CD4-positive, alpha-beta T cell treated with Interferon alpha-2 for 1 hour (primary cell): ENCODE measurements at places on chromosomes 13 and 19.
A peak's percentile ranks its signal among the peaks of the same experiment; 100 is the strongest.

DNA sequence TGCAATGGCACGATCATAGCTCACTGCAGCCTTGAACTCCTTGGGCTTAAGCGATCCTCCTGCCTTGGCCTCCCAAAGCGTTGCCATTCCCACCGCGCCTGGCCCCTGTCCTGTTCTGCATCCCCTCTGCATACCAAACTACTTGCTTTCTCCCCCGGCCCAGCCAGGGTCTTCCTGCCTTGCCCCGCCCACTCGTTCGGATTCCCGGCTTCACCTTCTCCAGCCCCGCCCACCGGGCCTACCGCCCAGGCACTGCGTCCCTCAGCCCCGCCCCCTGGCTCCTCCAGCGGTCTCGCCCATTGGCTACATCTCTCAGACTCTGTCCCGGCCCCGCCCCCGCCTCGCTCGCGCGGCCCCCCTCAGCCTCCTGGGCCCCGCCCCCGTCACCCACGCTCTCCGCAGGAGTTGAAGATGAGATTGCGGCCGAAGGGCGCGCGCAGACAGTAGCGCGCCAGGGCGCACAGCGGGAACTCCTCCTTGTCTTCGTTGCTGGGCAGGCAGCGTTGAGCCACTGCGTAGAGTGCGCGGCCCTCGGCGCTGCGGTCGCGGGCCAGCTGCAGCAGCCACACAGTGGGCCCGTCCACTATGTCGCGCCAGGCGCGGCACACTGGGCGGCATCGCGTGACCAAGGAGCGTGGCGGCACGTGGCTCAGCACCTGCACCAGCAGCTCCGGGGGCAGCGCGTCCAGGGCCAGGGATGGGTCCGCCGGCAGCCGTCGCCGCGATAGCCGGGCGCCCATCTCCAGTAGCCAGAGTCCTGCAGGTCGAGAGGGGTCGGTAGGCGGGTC lies 19.0 kb downstream of the MRPS12 start:
- DNase-seq = peak; percentile 88

- no peak for DNase-seq
These were observed 870 bp downstream of the SPIB start for GRCh38 chr19:50419580-50420035.

DNA sequence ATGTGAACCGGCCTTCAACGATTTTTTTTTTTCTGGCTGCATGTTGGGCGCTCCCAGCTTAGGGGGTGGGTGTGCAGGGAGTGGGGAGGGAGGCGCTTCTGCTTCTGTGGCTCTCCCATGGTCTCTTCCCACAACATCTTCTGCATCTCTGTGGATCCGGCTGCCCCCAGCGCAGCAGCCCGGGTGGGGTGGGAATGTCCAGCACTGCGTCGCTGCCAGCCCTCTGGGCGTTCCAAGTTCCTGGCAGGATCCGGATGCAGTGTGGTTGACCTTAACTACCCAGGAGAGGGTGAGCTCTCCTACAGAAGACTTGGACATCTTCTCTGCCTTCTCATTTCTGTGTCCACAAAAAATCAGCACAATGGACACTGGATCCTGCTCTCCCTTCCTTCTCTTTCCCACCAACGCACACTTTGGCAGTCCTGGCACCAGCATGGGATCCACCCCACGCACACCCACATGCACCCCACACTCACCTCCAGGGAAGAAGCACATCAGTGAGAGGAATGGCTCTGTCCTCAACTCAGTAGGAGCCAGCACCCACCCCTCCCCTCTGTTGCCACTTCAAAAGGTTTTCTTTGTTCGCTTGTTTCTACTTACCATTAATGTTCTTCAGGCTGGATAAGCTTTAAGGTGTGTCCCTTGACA lies 177.3 kb downstream of the COL4A1 start:
- no peak for DNase-seq

DNA sequence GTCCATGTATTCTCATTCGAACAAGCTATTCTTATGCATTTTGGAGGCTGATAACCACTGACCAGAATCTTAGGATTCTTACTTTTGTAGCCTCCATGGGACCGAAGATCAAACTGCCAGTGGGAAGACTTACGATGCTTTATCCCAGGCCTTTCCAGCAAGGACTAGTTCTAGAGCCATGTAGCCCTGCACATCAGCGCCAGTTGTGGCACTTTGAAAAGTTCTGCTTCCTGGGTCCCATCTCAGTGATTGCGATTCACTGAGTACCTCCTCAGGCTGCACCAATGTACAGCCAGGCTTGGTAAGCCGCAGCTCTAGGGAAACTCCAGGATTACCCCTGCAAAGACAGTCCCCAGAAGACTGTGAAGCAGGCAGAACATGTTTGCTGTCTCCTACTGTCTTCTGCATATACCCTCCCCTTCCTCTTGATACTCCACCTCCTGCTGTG lies 18.9 kb upstream of the ENOX1 start:
- no peak for DNase-seq

DNA sequence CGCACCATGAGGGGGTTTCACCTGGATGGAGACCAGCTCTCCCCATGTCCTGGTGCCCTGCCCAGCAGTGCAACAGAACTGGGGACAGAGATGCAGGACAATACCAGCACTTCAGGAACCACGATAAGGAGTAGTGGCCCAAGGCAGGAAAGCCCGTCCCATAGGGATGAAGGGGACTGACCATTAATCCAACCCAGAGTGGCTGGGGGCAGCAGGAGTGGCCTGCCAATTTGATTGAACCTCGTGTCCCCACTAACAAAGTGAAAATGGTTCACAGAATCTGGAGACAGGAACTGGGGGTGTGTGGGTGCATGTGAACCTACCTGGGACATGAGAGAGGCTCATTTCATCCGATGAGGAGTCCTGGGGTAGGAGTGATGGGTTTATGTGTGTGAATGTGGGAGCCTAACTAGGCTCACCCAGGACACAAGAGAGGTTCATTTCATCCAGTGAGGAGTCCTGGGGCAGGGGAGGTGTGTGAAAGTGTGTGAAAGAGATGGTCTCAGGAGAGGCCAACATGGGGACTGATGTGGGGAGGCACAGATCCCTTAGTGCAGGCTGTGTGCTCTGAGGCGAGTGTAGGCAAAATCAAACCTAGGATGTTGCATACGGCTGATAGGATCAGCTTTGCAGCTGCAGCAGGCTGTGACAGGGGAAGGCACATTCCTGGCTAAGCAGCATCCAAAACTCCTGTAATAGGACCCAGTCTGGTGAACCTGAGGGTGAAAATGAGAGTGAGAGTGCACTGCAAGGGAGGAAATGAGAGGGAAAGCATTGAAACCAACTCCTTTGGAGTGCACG lies 98.2 kb downstream of the ZNF429 start:
- DNase-seq = no peak

- DNase-seq = no peak
These were observed 225.3 kb upstream of the SERP2 start for GRCh38 chr13:44148159-44148914.

DNA sequence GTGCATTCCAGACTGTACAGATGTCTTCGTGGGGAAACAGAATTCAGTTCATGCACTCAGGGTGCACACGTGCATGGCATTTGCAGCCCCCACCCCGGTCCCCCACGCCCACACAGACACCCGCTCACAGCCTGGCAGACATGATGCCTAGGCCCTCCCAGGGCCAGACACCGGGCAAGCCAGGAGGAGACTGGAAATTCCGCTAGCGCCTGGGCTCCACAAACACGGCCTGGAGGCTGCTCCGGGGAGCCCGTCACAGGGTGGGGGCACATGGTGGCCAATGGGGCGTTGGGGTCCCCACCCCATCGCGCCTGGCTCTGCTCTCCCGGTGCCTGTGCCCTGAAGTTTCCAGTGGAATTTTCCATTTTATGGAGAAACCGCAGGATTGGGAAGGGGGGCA lies 3.6 kb downstream of the CILP2 start:
- DNase-seq = no peak

- DNase-seq = no peak
These were observed 139.3 kb downstream of the ENOX1 start for GRCh38 chr13:43647471-43647870.

- no peak for DNase-seq
These were observed 476.1 kb downstream of the TDRD3 start for GRCh38 chr13:60873116-60873515.

DNA sequence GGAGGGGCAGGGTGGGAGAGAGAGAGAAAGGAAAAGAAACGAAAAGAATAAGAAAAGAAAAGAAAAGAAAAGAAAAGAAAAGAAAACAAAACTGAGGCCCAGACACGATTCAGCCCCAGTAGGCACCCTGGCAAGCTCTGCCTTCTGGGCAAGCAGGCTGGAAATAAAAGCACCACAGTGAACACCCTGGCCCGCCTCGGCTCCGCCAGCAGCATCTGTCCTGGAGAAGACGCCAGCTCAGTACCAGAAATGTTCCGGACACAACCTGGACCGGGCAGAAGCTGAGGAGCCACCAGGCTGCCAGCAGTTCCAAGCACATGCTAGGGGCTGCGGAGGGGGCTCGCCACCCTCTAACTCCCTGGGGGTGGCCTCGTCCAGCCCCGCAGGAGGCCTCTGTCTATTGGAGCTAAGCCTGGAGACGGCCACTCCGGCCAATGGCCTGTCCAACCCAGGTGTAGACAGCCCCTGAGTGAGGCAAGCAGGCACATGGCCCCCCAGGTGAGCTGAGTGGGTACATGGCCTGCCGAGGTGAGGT lies 11.4 kb upstream of the CPAMD8 start:
- DNase-seq = no peak

- no peak for DNase-seq
These were observed 2.2 kb upstream of the RAB11B start for GRCh38 chr19:8387688-8388611.

GRCh38 chr19:17752865-17753639 lies 1.8 kb downstream of the FCHO1 start:
- no peak for DNase-seq

GRCh38 chr13:101681834-101682233 lies 229.4 kb downstream of the ITGBL1 start:
- DNase-seq = no peak

- DNase-seq = no peak
These were observed 36.3 kb downstream of the SMIM24 start for GRCh38 chr19:3443840-3444694.

DNA sequence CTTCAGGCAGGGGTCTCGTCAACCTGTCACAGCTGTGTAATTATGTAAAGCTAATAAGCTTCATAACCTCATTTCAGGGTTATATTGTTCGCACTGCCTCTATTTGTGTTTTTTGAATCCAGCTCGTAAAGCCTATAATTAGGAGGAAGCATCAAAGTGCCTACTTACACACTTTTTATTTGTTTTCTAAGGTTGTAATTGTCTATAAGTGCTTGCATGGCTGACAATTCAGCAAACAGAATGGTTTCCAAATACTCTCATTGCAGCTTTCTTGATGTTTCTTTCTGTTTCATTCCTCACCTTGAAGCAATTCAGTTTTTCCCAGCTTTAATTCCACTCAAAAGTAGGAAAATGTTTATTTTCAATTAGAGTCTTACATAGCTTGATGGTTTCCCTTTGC lies 336.3 kb downstream of the HS6ST3 start:
- DNase-seq = no peak

- no peak for DNase-seq
These were observed 585 bp downstream of the MAP1S start for GRCh38 chr19:17719730-17720400.

DNA sequence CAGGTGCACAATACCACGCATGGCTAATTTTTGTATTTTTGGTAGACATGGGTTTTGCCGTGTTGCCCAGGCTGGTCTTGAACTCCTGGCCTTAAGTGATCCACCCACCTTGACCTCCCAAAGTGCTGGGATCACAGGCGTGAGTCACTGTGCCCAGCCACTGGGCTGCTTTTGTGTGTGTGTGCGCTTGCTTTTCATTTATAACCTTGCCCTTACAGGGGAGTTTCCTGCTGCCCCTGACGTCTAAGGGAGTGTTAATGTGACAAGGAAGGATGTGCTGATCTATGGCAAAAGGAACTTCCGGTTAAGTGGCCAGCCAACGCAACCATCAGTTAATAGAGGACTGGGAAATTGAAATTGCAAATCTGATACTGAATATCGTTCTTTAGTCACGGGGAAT lies 57.7 kb downstream of the ING1 start:
- DNase-seq = no peak

DNA sequence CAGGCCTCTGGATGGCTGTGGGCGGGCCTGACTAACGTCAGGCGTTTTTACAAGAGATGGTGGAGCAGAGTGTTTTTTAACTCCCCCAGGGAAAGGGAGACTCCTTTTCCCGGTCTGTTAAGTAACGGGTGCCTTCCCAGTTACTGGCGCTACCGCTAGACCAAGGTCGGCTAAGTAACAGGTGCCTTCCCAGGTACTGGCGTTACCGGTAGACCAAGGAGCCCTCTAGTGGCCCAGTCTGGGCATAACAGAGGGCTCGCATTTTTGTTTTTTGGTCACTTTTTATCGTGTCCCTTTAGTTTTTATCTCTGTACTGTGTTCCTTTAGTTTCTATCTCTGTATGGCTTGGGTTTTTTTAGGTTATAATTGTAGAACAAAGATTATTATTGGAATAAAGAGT lies 10.0 kb downstream of the ZNF383 start:
- peak; percentile 52 for DNase-seq

DNA sequence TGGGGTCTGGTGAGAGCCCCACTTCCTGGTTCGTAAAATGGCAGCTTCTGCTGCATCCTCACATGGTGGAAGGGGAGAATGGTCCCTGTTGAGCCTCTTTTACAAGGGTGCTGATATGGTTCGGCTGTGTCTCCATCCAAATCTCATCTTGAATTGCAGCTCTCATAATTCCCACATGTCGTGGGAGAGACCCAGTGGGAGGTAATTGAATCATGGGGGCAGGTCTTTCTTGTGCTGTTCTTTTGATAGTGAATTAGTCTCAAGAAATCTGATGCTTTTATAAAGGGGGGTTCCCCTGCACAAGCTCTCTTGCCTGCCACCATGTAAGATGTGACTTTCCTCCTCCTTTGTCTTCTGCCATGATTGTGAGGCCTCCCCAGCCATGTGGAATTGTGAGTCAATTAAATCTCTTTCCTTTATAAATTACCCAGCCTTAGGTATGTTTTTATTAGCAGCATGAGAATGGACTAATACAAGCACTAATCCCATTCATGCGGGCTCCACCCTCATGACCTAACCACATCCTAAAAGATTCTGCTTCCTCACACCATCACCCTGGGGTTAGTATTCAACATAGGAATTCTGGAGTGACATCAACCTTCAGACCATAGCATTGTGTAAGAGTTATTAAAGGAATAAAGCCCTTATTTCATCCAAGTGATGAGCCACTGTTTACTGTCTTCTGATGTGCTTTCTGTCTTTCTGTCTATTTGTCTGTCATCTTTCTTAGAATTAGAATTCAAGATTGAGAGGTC lies 159.0 kb upstream of the IRS2 start:
- no peak for DNase-seq

GRCh38 chr13:114019367-114019766 lies 45.5 kb upstream of the C13orf46 start:
- peak; percentile 58 for DNase-seq

- DNase-seq = no peak
These were observed 2.8 kb downstream of the TNFSF13B start for GRCh38 chr13:108272333-108272732.
